ENCODE measurements at places on chromosomes 12 and 14. TPM values are rescaled to one million over a fixed set of nuclear protein-coding genes. Genes with fewer than 3 reads are reported as not detected.

- DNase-seq, result peak; percentile 96
Measured at GRCh38 chr12:6336079-6336888, 5.6 kb downstream of the TNFRSF1A start.

The SCFD1 gene
- total RNA-seq, result 82.4 TPM

- no peak for DNase-seq
Measured at GRCh38 chr14:89165189-89166181, 251.5 kb downstream of the FOXN3 start.

DNA sequence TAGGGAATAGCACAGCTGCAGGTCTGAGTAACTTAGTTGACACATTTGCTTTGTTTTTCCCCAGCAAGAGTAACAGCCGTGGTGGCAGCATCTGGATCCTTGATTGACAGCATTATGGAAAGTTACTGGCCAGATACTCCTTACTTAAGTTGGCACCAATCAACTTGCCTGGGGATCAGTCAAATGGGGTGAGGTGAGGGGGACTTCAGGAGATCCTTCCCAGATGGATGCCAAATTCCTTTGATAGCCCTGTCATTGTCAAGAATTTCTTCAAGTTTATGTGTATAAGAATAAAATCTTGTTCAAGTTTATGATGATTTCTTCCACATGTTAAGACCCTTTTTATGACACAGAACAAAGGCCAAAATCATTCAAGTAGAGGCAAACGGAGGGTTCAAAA lies 618.4 kb downstream of the SLC6A15 start:
- no peak for DNase-seq

- DNase-seq, result no peak
Measured at GRCh38 chr14:70641548-70642302, at the start of gene TTC9. Gene TTC9, plus strand, starts transcription at chr14:70641916. Its CDS starts 214 bp downstream, at chr14:70642130.

- no peak for DNase-seq
Measured at GRCh38 chr12:81539279-81539678, 219.9 kb downstream of the PPFIA2 start.

The DDIT3 gene
- total RNA-seq, result 9.6 TPM

The ACVRL1 gene
- total RNA-seq, result 0.36 TPM

- DNase-seq, result no peak
Measured at GRCh38 chr14:104357689-104358527, 219.5 kb downstream of the KIF26A start.

The ACSM4 gene
- total RNA-seq, result not detected

The LBHD2 gene
- not detected for total RNA-seq

DNA sequence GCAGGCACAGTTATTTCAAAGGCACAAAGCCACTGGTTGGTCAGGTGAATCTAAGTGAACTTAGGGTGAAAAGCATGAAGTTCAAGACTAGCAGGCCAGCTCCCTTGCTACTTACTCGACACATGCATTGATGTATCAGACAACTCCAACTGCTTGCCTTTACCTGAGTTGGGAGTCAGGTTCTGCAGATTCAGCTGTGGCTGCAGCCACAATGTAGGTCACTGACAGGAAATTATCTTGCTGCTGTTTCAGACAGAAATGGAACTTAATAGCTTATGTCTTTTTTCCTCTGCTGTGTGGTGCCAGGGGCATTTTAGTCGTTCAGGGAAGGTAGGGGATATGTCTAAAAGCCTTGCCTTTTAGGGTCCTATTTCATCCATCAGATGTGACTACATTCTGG lies 125.6 kb upstream of the RPH3A start:
- no peak for DNase-seq

- DNase-seq, result no peak
Measured at GRCh38 chr14:80464531-80465149, 253.3 kb upstream of the DIO2 start.

The TAS2R19 gene
- total RNA-seq, result 1.9 TPM

The TSHR gene
- not detected for total RNA-seq

GRCh38 chr14:106778986-106779385 lies 1252.6 kb downstream of the TMEM121 start:
- no peak for DNase-seq

GRCh38 chr12:20490213-20490612 lies 121.9 kb downstream of the PDE3A start:
- DNase-seq, result no peak

GRCh38 chr14:85010186-85010585 lies 519.8 kb upstream of the FLRT2 start:
- DNase-seq, result no peak

The PRH1 gene
- total RNA-seq, result 12.1 TPM

The TPH2 gene
- not detected for total RNA-seq

The CDCA3 gene
- total RNA-seq, result 4.1 TPM

- DNase-seq, result no peak
Measured at GRCh38 chr12:9948606-9949296, 16.6 kb upstream of the CLEC2A start.

GRCh38 chr12:79850610-79851299 lies 84.1 kb downstream of the PPP1R12A start:
- DNase-seq, result no peak

The MGP gene
- 215 TPM for total RNA-seq

GRCh38 chr12:94525951-94526350 lies 66.3 kb upstream of the CEP83 start:
- DNase-seq, result no peak

DNA sequence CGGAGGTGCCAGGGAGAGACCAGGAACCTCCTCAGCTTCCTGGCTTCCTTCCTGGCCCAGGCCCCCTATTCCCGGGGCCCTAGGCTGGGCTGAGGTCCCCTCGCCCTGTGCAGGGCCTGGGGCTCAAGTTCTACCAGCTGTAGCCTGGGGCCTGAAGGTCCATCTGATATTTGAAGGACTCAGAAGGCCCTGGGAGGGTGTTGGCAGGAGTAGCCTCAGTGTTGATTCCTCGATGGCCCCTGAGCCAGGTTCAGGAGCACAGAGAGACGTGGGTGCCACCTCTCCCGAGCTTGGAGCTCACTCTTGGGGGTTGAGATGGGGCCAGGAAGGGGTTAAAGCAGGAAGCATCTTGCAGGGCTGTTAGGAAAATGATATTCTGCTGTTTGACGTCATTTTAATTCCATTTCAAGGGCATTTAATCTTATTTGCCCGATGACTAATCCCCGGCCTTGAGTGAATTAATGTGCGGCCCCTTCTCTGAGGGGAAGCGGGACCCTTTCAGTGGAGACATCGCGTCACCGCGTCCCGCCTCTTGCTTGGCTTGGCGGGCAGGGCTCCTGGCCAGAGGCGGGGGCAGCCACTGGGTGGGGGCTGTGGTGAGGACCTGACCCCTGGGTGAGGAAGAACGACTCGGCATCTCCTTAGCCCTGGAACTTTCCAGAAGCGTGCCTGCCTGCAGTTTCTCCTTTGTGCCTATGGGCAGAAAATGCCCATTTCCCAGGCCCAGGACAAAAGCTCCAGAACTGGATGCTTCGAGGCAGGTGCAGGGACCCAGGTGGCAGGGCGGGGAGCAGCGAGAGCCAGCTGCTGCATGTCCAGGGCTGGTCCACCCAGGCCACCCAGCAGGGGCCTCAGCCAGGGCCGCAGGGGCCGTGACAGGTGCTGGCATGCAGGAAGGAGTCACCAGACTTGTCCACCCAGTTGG lies 158.3 kb downstream of the KIF26A start:
- DNase-seq, result peak; percentile 90

The STYK1 gene
- 0.31 TPM for total RNA-seq

The HRK gene
- 0.31 TPM for total RNA-seq

GRCh38 chr14:83297361-83297760 lies 1763.7 kb upstream of the SEL1L start:
- DNase-seq, result no peak

- no peak for DNase-seq
Measured at GRCh38 chr12:23236811-23237210, 611.8 kb downstream of the ETNK1 start.

- DNase-seq, result no peak
Measured at GRCh38 chr14:96158735-96159134, 45.9 kb upstream of the BDKRB2 start.

DNA sequence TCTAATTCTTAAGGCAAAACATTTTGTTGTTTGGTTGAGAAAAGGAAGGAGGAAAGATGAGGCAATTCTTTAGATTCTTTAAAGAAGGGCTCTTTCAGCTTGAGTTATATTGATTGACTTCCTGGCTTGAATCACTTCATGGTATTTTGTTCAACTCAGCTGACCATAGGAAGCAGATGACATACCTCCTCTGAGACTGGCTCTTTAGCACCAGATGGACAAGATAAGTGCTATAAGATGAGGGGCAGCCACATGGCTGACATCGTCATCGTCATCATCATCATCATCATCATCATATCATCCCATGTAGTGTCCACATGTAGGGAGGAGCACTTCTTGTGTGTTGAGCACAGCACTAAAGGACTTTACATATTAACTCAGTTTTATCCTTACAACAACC lies 81.3 kb downstream of the SSPN start:
- no peak for DNase-seq

GRCh38 chr14:52895000-52895399 lies 55.9 kb downstream of the FERMT2 start:
- no peak for DNase-seq

GRCh38 chr14:70955543-70956480 lies 48.6 kb downstream of the PCNX1 start:
- no peak for DNase-seq

The CACNA1C gene
- total RNA-seq, result 27.0 TPM

GRCh38 chr12:14948672-14949071 lies 10.3 kb upstream of the ERP27 start:
- no peak for DNase-seq

GRCh38 chr12:15620741-15621539 lies 168.2 kb downstream of the EPS8 start:
- no peak for DNase-seq

DNA sequence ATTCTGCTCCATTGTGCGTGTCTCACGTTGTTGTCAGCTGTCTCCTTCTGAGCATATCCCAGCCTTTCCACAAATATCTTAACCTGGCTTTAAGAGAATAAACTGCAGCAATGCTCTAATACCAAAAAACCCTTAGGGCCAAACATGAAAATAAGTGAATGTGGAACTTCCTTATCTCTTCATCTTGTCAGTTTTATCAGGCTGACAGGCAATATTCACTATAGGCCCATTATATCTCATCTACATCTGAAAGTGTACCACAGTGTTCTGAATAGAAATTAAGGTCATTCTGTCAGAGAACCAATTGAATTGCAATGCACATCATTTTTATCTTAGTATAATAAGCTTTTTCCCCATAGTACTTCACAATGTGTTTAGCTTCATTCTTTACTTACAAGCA lies 933.1 kb upstream of the FBXO33 start:
- DNase-seq, result no peak

GRCh38 chr12:26077915-26078702 lies 46.7 kb downstream of the BHLHE41 start:
- no peak for DNase-seq

The EID3 gene
- 1.8 TPM for total RNA-seq

DNA sequence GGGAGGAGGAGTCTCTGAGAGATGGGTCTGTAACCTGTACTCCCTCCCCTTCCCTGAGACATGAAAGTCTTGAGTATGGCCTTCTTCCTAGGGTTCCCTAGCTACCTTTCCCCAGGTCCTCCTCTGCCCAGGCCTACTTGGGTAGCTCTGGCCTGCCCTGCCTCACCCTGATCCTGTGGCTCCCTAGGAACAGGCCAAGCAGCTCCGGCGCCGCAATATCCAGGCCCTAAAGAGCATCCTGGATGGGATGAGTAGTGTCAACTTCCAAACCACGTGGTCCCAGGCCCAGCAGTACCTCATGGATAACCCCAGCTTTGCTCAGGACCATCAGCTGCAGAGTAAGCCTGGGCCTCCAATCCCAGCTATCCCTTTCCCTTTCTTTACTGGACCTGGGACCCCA lies 12.3 kb downstream of the PRPF40B start:
- no peak for DNase-seq

DNA sequence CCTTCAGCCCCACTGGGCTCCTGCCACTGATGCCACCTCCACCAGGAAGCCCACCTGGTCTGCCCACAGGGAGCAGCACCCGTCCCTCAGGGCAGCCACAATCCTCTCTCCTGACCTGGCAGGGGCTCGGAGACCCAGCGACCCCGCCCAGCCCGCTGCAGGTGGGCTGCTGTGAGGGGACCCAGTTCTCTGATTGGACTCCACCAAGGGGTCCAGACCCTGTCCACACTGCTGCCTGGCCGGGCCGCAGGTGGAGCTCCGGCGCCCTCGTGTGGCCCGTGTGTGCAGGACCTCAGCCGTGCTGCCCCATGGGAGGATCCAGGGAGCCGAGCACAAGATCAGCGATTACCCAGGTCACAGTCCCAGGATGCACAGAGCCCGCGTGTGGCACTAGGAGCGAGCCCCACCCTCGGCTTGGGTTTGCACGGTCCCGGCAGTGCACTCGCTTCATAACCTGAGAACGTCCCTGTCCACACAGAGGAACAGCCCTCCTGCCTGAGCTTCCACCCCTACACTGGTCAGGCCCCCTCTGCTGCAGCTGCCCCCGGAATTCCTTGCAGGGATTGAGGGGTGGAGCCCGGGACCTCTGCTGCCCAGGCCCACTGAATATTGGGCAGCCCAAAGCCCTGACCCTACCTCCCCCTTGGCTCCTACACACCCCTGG lies 35.4 kb upstream of the TMEM179 start:
- peak; percentile 89 for DNase-seq
